ENCODE measurements at places on chromosomes 3 and 15.
A peak's percentile ranks its signal among the peaks of the same experiment; 100 is the strongest.

GRCh38 chr3:79297245-79297960 is 470.4 kb downstream of the ROBO1 start:
- DNase-seq: no peak

DNA sequence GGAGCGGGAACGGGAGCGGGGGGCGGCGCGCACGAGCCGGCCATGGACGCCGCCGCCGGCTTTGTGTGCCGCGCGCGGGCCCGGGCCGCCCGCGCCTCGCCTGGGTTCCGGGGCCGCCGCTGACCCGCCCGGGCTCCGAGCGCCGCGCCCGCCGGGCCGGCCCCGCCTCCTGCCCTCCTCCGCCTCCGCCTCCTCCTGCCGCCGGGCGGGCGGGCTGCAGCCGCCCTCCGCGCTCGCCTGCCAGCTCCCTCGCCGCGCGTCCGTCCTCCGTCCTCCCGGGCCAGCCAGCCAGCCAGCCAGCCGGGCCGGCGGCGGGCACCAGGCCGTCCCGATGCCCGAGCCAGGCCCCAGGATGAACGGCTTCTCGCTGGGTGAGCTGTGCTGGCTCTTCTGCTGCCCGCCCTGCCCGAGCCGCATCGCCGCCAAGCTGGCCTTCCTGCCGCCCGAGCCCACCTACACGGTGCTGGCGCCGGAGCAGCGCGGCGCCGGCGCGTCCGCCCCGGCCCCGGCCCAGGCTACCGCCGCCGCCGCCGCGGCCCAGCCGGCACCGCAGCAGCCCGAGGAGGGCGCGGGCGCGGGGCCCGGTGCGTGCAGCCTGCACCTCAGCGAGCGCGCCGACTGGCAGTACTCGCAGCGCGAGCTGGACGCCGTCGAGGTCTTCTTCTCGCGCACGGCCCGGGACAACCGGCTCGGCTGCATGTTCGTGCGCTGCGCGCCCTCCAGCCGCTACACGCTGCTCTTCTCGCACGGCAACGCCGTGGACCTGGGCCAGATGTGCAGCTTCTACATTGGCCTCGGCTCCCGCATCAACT is at the start of gene ABHD17C:
Gene ABHD17C, plus strand, starts transcription at position 212 of the 812 bp plus-strand sequence. Its CDS starts 120 bp downstream, at position 332.
- peak; percentile 66 for DNase-seq

GRCh38 chr3:133455960-133456359 is 56.1 kb downstream of the BFSP2 start:
- DNase-seq: peak; percentile 9

GRCh38 chr3:5009506-5010109 is 30.4 kb downstream of the BHLHE40 start:
- DNase-seq: no peak

GRCh38 chr3:74523811-74524210 is 90.6 kb downstream of the CNTN3 start:
- DNase-seq: no peak

DNA sequence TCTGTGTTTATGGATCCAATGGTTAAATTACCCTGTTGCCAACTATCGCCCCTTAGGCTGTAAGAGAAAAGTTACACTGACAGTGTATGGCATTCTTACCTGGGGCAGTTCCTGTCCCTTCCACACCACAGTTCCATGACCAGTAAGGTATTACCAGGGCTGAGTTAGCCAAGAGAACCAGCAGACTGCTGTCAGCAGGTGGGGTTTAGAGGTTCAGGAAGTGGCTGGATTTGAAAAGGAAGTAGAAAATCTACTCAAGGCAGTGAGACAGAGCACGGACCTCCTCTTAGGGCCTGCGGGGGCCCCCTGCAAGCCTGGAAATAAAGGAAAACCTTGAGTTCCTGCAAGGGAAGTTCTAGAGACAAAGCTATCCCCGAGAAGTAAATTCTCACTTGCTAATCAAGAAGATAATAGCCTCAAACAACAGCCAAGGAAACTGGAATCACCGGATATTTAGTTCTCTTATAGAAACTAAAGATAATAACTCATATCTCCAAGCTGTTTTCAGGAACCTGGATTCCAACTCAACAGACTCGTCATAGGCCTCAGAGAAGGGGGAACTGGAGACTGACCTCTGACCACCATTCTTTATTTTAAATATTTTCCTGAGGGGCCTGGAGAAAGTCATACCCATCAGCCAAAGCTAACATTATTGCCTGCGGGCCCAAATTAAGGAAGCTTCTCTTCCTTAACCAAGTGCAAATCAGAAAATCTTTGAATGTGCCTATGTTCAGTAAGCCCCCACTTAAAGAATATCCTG is 161.7 kb downstream of the ANXA2 start:
- DNase-seq: no peak

DNA sequence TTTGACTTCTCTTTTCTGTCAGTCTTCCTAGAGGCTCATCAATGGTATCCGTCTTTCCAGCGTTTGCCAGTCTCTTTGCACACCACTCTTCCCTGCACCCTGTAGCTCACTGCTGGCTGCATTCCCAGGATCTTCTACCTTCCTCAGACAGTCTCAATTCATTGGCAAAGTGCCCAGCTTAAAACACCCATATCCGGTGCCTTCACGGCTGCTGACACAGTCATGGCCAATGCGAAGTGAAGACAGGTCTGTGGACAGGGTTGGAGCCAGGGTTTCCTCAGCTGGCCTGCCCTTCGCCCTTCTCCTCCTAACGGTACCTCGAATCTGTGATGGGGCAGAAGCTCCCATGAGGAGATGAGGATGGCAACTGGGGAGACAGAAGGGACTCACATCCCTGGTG is 36.1 kb downstream of the PTH1R start:
- DNase-seq: no peak

DNA sequence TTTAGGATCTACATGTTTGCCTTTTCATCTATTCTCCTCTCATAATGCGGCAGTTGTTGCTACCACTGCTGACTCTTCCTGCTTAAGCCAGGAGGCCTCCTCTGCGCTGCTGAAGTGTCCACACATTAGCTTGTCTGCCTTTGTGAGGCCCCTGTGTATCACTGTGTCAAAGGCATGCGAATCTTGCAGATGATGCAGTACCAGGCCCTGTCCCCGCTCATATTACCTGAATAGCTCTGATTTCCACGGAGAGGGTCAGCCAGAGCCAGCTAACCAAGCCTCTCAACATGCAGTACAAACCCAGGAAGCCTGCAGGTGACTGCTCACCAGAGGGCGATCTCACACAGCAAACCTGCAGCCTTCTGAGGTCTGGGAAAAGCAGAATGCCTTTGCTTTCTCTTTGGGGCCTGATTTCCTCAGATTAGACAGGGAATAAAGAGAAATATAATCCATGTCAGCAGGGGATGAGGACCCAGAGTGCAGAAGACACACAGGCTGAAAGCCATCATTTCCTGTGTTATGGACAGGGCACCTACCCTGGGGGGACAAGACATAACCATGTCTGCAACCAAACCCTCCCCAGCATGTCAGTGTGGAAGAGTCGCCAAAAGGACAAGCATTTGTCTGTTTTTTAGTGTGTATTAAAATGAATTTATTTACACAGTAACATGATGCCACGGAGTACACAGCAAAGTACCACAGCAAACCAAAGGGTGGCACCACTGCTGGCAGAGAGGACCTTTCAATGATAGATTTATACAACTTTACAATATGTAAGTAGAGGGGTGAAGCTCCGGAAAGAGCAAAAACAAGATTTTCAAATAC is 36.8 kb upstream of the TSPAN3 start:
- DNase-seq: peak; percentile 60

DNA sequence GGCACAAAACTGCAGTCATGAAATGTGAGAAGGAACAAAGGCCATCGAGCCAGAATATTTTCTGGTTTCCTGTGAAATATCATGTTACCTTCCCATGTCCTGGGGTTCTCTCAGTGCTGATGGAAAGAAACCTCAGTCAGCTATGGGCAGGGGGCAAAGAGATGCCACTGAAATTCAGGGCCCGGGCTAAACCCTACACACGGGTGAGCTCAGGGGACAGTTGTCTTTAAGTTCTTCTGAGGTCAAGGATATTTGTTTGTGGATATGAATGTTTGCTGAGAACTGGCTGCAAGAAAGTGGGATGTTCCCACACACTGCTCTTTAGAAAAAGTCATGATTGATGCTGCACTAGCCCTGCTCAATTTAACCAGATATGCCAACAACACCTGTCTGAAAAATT is 187.2 kb downstream of the MEX3B start:
- DNase-seq: no peak

DNA sequence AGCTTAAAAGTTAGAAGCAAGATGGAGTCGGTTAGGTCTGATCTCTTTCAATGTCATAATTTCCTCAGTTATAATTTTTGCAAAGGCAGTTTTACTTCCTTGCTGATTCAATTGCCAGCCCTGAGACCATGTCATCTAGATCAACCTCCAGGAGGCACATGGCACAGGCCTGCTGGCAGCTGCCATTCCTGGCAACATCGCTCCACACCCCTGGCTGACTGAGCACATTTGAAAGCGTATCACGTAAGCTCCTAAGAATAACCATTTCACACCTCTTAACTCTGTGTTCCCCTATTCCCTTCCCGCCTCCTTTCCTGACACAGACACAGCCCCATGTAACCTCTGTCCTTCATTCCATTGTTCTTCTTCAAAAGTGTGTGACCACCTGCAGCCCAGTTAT is 313.9 kb upstream of the CTNNB1 start:
- no peak for DNase-seq

DNA sequence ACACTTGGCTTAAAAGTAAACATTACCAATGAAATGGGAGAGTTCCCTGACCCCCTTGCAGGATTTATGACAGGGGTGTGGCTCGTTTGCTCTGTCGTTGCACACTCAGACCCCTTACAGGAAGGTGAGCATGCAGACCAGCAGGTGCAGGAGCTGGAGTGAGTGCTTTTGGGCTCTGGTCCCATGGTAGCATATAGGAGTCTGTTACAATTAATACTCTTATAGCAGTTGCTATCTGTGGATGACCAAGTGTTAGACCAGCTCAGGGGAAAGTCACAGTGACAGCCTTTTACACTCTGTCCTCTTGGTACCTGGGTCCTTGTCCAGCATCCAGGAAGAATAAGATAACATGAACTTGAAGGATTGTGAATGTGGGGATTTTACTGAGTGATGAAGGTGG is 1177.5 kb downstream of the NSUN3 start:
- DNase-seq: no peak

GRCh38 chr3:195549931-195550519 is 6.9 kb upstream of the PPP1R2 start:
- no peak for DNase-seq

- peak; percentile 57 for DNase-seq
These were observed 36.6 kb downstream of the ATP6V1A start for GRCh38 chr3:113783463-113783862.

GRCh38 chr3:140051019-140051957 is 116.3 kb downstream of the CLSTN2 start:
- peak; percentile 20 for DNase-seq

DNA sequence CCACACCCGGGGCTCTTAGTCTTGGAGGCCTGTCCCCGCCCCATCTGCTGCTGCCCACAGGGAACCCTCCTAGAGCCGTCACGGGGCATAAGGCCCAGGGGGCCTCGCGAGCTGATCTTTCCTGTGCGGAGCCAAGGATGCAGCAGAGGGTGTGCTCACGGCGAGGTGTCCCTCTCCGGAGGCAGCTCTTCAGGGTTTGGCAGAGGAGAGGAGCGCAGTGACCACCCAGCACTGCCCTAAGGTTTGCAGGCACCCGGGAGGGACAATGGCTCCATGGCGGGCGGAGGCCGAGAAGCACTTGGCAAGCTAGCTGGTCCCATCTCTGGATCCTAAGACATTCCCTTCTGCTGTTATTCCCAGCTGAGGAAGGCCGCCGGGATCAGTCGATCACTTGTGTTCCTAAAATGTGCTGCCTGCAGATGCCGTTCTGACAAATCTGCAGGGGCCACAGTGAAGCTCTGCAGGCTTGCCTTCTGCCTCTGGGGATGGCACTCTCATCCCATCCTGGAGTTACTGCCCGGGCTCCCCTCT is 47.4 kb upstream of the PCSK6 start:
- no peak for DNase-seq

GRCh38 chr15:51861557-51862359 is 32.3 kb downstream of the TMOD3 start:
- no peak for DNase-seq

GRCh38 chr3:168053115-168053514 is 42.6 kb downstream of the GOLIM4 start:
- DNase-seq: no peak

- DNase-seq: no peak
These were observed 494.7 kb upstream of the NECTIN3 start for GRCh38 chr3:110576960-110577359.

DNA sequence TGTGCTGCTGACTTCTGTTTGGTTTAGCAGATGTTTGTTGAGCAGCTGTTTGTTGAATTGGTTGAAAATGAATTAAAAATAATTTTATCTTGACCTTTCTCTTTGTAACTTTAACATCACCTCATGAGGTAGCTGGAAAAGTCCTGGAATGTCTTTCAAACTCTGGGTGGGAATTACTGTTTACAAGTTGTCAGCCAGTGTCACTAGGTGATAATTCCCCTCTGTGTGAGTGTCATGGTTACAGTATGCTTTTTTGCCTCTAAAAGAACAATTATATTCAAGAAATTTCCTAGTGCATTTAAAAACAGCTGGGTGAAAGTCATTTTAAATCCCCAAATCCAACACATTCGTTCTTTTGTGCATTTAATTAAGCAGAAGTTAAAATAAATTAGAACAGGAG is 113.2 kb downstream of the PTPRG start:
- DNase-seq: no peak

- no peak for DNase-seq
These were observed 18.1 kb downstream of the PLA2G4B start for GRCh38 chr15:41856716-41857115.

GRCh38 chr3:4501437-4501836 is 8.3 kb downstream of the ITPR1 start:
- DNase-seq: no peak

GRCh38 chr15:65059369-65059750 is 8.4 kb downstream of the RASL12 start:
- DNase-seq: no peak

DNA sequence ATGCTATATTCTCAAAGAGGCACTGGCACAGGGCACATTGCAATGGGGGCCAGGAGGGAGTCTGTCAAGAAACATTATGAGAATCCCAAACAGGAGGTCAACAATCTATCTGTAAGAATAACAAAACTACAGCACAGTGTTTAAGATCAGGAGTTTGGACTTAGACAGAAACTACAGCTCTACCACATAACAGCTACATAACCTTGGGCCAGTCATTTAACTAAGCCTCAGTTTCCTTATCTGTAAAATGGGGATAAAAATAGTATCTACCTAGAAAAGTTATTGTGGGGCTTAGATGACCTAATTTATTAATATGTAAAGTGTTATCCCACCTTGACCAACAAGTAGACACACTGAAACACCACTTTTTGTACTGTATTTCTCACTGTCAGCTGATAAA is 9.9 kb downstream of the B4GALT4 start:
- DNase-seq: no peak

DNA sequence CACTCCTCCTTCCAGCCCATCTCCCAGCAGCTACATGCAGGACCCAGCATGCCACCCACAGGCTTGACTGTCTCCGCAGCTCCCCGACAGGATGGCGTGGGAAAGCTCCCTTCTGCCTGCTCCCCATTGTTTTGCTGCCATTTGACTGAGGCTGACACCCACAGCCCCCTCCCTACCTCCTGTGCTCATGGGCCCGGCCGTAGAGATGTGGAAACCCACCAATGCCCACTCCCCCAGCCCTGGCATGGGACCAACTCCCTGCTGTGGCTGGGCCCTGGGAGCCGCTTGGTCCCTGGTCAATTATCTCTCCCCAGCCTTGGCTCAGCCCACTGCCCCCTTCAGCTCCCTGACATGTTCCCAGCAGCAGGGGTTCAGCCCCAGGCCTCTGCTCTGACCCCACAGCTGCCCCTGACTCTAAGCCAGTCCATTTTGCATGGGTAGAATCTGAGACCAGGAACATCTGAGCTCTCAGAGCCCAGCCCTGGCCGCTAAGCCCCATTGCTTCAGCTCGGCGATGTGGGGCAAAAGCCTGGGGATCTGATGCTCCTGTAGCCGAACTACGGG is 8.2 kb downstream of the C3orf22 start:
- DNase-seq: no peak

- DNase-seq: no peak
These were observed 28.2 kb downstream of the MBNL1 start for GRCh38 chr3:152296971-152297370.
